ENCODE measurements at places on chromosomes 2 and 18.

GRCh38 chr18:2846636-2847316 lies at the start of gene EMILIN2:
Gene EMILIN2, plus strand, starts transcription at chr18:2847006. Its CDS starts 183 bp downstream, at chr18:2847189.
- no peak for DNase-seq

DNA sequence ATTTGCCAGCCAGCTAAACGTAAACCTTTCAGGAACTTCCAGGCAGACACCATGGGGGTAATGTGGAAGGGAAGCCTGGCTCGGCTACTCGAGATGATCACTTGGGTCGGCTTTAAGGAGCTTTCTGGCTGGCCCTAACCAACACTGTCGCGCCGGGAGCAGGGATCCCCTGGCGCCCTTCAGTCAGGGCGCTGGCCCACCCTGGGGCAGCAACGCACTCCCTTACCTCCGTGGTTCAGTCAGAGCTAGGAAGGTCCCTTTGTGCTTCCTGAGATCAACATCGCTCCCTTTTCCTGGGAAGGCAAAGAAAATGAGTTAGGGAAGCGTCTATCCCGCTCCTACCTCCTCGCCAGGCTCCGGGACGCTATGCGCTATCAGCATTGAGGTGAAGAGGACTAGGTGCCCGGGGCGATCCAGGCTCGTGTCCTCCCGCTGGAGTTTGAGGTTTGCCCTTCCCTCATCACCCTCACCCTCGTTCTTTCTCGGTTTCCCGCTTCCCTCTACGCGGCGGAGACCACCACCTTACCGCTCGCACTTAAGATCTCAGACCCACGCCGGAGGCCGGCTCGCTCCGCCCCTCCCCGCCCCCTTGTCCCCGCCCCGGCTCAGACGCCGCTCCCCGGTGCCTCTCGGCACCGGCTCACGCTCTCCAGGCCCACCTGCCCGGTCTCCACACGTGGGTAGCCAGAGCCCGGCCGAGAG lies 449 bp upstream of the ATRAID start:
- peak; percentile 72 for DNase-seq

DNA sequence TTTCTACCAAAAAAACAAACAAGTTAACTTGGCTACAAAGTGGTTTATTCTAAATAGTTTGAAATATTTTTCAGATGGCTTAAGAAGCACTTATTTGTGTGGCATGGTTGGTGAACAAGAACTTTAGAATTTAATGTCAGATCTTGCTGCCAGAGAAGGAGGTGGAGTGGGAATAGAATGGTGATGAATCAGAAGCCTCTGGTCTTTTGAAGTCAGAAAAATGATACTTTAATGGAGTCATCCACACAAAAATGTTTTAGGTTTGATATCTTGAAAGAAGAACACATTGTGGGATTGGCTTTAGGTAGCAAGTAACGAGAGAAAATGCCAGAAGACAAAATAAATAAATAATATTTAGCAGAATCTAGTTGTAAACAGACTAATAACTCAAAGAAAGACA lies 243.1 kb upstream of the FANCL start:
- DNase-seq = no peak

GRCh38 chr18:59148192-59148591 lies 8.5 kb downstream of the SEC11C start:
- peak; percentile 97 for DNase-seq

- DNase-seq = peak; percentile 67
Observed at GRCh38 chr2:166614503-166614902, 120.5 kb upstream of the SCN7A start.

- DNase-seq = no peak
Observed at GRCh38 chr18:9530226-9531009, 55.1 kb downstream of the RALBP1 start.

GRCh38 chr2:106068451-106068850 lies 125.7 kb downstream of the UXS1 start:
- DNase-seq = no peak

GRCh38 chr18:79567481-79568147 lies 112.0 kb upstream of the CTDP1 start:
- DNase-seq = no peak

- DNase-seq = no peak
Observed at GRCh38 chr2:206472094-206472493, 28.8 kb downstream of the ADAM23 start.

DNA sequence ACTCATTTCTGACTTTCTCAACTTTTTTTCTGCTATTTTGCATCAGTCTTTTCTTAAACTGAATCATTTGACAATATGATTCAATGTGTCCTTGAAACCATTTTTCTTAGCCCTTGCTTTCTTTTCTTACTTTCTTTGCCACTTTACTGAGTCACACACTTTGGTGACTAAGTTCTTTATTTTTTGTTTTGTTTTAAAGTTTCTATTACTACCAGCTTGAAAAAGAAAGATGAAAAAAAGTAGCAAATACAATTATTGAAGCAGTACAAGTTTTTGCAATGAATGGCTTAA lies 116.5 kb downstream of the DOCK10 start:
- no peak for DNase-seq

DNA sequence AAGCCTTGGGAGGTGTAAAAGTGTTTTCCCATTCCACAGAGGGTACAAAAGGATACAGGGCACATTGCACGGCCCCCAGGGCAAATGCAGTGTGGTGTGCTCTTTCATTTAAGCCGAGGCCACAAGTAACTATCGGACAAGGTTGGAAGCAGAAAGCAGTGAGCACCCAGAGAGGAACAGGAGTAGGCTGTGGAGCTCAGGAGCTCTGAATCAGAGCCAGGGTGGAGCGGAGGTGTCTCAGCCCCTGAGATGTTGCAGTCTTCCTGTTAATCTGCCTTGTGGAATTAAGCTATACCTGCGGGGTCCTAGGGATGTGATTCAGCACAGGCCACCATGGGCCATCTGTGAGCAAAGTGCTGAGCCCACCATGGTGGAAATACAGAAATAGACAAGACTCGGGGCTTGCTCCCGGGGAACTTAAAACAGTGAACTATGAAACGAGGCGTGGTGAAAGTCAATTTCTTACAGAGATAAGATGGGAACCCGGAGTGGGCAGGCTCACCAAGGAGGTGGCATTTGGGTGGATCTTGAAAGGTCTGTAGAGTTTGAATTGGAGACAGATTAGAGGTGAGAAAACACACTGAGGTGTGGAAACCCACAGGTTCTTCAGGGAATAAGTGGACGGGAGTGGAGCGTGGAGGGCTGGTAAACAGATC lies 44.0 kb downstream of the ASAP2 start:
- no peak for DNase-seq

DNA sequence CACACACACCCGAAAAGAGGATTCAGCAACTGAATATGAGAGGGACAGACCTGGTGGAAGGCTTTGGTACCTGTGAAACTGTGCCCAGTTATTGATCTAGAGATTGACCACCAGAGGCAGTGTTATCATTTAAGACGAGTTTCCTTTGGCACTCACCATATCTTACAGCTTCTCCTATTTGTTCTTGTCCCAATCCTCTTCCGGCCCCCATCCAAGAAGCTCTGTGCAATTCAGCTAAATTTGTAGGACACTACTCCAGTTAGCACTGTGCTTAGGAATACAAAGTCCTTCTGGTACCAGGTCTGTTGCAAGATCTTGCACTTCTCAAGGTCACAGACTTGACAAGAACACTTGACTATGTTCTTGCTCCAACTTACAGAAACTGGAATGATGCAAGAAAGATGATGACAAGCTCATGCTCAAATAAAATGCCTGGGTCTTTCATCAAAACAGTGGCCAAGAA lies 177.7 kb downstream of the TMEM247 start:
- peak; percentile 28 for DNase-seq

- no peak for DNase-seq
Observed at GRCh38 chr2:19710230-19710629, 191.6 kb downstream of the TTC32 start.

DNA sequence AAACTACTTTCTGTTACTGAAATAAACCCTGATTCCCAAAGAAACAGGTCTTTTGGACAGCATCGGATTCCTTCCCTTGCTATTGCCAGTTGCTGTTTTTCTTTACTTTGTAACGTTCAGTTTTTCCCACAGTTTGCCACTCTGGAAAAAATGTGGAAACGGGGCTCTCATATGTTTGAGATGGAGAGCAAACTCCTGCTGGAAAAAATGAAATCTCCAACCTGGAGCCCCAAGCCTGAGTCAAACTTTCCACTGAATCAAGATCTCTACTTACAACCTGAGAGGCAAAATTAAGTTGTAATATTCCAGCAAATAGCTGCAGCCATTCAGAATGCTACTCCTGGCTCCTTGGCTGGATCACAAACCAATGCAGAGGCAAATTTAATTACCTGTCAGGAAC lies 270.7 kb downstream of the SRBD1 start:
- DNase-seq = no peak

- DNase-seq = no peak
Observed at GRCh38 chr2:25098670-25099486, 57.0 kb downstream of the EFR3B start.

- no peak for DNase-seq
Observed at GRCh38 chr2:141946016-141946415, 184.8 kb downstream of the LRP1B start.

GRCh38 chr2:118309946-118310680 lies 221.8 kb downstream of the INSIG2 start:
- peak; percentile 85 for DNase-seq

DNA sequence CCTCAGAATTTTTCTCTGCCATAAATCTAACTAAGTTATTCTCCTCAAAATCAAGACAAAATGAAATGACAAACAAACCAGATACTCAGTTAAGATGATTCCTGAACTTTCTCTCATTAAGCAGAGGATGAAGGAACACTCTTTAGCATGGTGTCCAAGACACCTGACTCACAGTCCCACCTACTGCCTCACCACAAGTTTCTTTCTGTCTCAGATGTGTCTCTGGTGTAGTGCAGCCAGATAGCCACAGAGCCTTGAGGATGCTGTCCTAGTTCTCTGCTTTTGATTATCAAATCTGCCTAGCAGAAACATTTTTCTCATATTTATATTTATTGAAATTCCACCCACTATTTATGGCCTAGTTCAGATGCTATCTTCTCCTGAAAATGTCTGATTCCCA lies 103.6 kb upstream of the TMEM200C start:
- no peak for DNase-seq

DNA sequence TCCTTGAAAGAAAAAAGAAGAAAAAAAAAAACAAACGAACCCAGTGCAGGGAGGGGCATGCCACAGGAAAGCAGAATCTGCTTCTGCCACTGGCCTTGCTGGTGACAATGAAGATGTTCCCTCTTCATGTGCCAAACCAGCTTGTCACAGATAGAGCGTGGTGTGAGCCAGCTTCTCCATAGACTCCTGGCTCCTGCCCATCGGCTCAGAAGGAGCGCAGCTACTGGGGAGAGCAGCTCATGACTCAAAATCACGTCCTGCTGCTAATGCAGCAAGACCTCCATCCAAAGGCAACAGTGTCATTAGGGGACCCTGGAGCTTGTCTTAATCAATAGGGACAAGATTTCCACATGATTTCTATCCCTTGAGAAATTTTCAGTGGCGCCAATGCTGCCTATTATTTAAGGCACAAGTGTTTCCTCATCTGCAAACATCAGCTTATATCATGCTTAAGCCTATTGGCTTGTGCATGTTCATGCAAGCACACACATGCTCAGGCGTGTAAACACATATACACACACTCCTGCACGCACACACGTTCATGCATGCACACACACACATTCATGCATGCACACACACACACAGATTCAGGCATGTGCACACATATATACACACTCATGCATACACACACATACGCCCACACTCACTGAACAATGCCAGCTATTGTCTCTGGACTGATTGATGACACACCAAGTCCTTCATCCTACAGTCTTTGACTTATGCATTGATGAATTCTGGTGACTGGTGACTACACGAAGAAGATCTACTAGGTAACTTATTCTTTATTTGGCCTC lies 682.0 kb upstream of the ID2 start:
- DNase-seq = no peak

DNA sequence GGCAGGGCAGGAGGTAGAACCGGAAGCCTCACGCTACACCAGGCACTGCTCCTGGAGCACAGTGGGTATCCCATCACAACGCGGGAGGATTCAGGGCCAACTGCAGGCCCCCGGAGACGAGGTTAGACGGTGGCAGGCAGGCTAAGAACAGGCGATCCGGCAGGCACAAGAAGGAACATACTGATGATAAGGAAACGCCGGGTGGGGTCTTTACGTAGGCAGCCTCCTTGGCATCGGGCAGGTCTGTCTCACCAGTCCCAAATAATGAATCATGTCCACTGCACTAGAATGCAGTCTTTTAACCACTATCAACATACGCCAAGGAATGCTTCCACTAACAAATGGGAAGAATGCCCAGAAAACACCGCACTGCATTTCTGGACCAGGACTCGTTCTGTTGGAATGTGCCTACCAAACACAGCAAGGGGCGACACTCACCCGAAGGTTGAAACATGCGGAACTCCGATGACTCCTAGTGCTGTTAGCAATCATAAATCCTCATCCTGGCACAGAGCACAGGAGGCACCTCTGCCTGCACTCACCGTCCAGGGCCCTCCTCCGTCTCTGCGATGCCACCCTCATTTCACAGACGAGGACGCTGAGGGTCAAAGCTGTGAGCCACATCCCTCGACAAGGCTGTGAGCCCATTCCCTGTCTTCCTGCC lies 35.2 kb downstream of the ZNF516 start:
- no peak for DNase-seq

- DNase-seq = peak; percentile 82
Observed at GRCh38 chr2:175030380-175031271, 25.4 kb upstream of the CHN1 start.

- no peak for DNase-seq
Observed at GRCh38 chr18:50523165-50523564, 36.7 kb upstream of the MAPK4 start.

- no peak for DNase-seq
Observed at GRCh38 chr2:72220170-72220569, 72.5 kb upstream of the CYP26B1 start.

DNA sequence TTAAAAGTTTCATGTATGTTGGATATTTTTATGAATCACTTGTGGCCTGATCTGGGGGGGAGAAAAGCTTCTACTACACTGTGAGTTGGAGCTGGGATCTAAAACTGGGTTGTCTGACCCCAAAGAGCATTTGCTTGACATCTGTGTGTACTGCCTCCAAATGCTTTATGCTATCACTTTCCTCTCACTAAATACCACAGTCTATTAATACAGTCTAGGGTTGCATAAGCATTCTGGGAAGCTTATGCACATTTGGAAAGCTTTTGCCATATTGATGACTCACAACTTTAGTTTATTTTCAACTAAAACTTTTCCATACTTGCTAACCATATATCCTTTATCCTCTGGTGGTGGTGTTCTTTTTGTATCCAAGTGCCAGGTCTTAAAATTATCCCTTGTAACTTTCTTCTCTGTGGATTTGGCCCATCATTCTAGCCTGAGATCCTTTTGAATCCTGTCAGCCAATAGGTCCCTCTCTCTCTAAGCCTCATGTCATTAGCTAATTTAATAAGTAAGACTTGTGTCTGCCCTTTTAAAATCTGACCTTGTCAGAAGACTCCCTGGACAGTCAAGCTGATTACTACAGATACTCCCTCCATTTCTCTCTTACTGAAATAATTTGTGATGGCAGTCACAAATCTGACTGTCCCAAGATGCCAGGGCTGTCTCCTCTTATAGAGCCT lies 72.7 kb downstream of the NXPH2 start:
- DNase-seq = no peak

Data from NCI-H510A treated with DMSO at 0.1 percent for 48 hours (cell line).